Upper lobe of left lung (tissue), 6 donors: ENCODE measurements at places on chromosomes 6 and 20. TPM values are rescaled to one million over a fixed set of nuclear protein-coding genes. Genes with fewer than 3 reads are reported as not detected.

DNA sequence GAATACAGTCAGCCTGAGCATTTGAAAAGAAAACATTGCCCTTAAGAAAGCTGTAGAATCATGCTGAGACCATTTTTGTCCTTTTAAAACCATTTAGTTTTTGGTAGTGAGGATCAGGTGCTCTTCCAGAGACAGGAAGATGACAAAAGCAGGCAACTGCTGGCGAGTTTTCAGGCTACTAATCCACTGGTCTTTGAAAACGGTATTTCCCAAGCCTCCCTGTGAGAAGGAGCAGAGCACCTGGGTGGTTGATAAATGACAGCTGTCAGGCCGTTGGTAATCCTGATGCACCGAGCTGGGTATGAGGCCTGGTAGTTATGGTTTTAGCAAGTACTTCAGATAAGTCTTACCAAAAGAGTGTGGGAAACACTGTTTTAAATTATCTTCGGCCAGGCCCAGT is 10.1 kb upstream of the SEC63 start:
- no peak overlapping the region for H3K4me3 ChIP-seq
- DNase-seq, result no peak
- H3K4me1 ChIP-seq, result peaks cover 8% of the 10 kb centered on the region
- no peaks in the 10 kb centered on the region for H3K36me3 ChIP-seq
- H3K27me3 ChIP-seq, result no peaks in the 10 kb centered on the region
- no peak overlapping the region for H3K27ac ChIP-seq

PLEKHG1 gene
- 44.9 TPM for total RNA-seq

SRSF3 gene
- total RNA-seq, result 176 TPM

- peak; percentile 85 for DNase-seq
- H3K4me1 ChIP-seq, result peaks cover 28% of the 10 kb centered on the region
- no peaks in the 10 kb centered on the region for H3K27me3 ChIP-seq
- H3K27ac ChIP-seq, result peak overlapping the region; percentile 61
Observed at GRCh38 chr20:50645253-50646068, 45.9 kb downstream of the RIPOR3 start.

DACT2 gene
- 0.44 TPM for total RNA-seq
